HepG2 (cell line): ENCODE measurements at places on chromosomes 2 and 18. TPM values are rescaled to one million over a fixed set of nuclear protein-coding genes. Genes with fewer than 3 reads are reported as not detected.

The POTEJ gene
- total RNA-seq, result 0.04 TPM in 1 of 2 replicates, not detected in the other

- no peak overlapping the region for H3K27ac ChIP-seq
- H3K36me3 ChIP-seq, result no peaks in the 10 kb centered on the region
These were observed 152.6 kb downstream of the GULP1 start for GRCh38 chr2:188444106-188444835.

DNA sequence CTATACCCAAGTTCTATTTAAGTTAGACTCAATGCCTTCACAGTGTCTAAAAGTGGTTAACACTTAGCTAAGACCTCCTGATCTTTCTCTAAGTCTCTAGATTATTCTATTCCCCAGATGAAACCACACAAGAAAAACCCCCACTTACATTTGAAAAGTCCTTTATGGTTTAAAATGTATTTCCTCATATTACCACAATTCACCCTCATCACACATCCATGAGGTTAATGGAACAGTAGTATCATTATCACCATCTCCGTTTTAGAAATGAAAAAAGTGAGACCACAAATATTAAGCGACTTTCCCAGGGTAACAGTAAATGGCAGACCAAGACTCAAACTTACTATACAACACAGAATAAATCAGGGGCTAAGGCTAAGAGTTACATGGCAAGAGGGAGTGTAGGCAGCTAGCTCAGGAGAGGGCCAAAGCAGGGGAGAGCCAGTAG is 28.6 kb downstream of the EPG5 start:
- H3K36me3 ChIP-seq, result peaks cover 46% of the 10 kb centered on the region; the same call in 2 of the 3 replicates
- H3K4me3 ChIP-seq, result no peak overlapping the region
- H3K27ac ChIP-seq, result no peak overlapping the region
- peaks cover 14% of the 10 kb centered on the region for H3K4me1 ChIP-seq
- no peak for DNase-seq

The REG1B gene
- not detected in 2 replicates for total RNA-seq

DNA sequence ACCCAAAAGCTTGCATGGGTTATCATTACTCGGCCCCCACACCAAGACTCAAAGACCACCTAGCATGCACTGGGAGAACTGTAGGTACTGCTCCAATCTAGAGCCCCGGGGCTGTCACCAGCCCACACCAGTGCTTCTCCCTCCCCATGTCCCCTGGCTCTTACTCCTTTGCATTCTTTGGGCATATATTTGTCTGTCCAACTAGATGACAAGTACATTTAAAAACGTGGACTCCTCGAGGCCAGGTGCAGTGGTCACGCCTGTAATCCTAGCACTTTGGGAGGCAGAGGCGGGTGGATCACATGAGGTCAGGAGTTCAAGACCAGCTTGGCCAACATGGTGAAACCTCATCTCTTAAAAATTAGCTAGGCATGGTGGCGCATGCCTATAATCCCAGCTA is 7.8 kb downstream of the AFG3L2 start:
- no peak overlapping the region for H3K4me3 ChIP-seq
- DNase-seq, result no peak
- no peaks in the 10 kb centered on the region for H3K27me3 ChIP-seq
- peaks cover 13% of the 10 kb centered on the region for H3K36me3 ChIP-seq

DNA sequence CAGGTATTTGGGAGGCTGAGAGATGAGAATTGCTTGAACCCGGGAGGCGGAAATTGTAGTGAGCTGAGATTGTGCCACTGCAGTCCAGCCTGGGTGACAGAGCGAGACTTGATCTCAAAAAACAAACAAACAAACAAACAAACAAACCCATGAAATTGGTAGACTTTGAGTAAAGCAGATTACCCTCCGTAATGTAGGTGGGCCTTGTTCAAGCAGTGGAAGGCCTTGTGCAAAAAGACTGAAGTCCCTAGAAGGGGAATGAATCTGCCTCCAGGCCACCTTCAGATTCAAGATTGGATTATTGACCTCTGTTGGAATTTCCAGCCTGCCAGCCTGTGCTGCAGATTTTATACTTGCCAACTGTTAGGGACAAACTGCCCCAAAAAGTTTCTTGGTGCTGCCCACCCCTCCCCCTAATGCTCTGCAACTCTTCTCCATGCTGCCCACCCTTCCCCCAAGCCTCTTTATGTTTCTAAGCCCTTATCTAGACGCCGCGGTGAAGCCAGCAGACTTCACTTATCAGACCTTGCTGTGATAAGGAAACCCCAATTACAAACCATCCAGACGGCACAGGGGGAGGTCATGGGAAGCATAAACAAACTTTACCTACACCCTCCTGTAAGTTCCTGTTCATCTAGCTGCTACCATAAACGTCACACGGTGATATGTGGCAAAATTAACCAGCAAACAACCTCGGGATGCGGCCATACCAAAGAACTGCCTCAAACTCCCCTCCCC is 17.0 kb downstream of the CYP27A1 start:
- H3K27ac ChIP-seq, result no peak overlapping the region
- no peaks in the 10 kb centered on the region for H3K27me3 ChIP-seq
- peaks cover 22% of the 10 kb centered on the region; the same call in 2 of the 3 replicates for H3K36me3 ChIP-seq
- H3K4me1 ChIP-seq, result no peaks in the 10 kb centered on the region
- no peak overlapping the region for H3K4me3 ChIP-seq

DNA sequence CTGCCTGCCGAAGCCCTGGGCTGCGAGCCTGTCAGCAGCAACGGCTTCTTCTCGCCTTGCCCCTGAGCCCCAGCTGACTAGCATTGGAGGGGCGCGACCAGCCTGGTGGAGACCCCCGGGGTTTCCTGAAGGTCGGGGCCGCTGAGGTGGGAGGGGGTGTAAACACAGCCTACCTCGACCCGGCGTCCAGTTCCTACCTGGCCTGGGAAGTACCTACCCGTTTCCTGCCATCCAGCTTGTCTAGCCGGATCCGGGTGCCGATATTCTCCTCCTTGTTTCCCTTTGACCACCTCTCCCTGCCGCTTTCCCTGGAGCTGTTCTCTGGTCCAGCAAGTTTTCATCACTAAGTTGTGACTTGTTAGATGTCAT is 511 bp downstream of the MOB4 start:
- H3K27me3 ChIP-seq, result no peaks in the 10 kb centered on the region
- peaks cover 45% of the 10 kb centered on the region for H3K4me1 ChIP-seq
- H3K27ac ChIP-seq, result peak overlapping the region; percentile 77
- DNase-seq, result peak; percentile 29
- peak overlapping the region; percentile 89 for H3K4me3 ChIP-seq

- DNase-seq, result no peak
- peaks cover 89% of the 10 kb centered on the region for H3K27me3 ChIP-seq
- no peak overlapping the region for H3K27ac ChIP-seq
These were observed 6.7 kb upstream of the GPR55 start for GRCh38 chr2:230931556-230932231.

DNA sequence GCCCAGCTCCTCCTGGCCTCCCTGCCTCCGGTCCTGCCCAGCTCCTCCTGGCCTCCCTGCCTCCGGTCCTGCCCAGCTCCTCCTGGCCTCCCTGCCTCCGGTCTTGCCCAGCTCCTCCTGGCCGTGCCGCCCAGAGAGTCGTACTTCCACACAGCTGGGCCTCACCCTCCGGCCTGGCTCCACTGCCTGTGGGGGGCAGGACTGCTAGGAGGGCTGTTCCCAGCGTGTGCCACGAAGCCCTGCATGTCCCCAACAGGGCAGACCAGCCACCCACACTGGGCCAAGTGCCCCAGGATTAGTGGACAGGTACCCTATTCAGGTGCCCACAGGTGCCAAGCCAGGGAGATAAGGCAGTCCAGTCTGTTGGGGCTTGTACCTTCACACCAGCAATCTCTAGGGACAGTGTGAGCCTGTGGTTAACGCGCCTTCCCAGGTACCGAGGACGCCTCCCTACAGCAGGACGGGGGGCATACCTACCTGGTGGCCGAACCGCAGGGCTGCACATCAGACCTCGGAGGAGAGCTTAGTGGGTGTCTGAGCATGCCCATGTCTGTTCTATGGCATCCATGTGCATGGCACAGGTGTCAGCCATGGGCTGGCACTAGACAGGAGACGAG is 5.3 kb downstream of the GPC1 start:
- H3K27ac ChIP-seq, result no peak overlapping the region
- DNase-seq, result no peak
- peaks cover 18% of the 10 kb centered on the region for H3K4me1 ChIP-seq
- H3K4me3 ChIP-seq, result no peak overlapping the region
- peaks cover 21% of the 10 kb centered on the region for H3K27me3 ChIP-seq
